Fibroblast of villous mesenchyme (primary cell): ENCODE measurements at places on chromosomes 2 and 18. TPM values are rescaled to one million over a fixed set of nuclear protein-coding genes. Genes with fewer than 3 reads are reported as not detected.

DNA sequence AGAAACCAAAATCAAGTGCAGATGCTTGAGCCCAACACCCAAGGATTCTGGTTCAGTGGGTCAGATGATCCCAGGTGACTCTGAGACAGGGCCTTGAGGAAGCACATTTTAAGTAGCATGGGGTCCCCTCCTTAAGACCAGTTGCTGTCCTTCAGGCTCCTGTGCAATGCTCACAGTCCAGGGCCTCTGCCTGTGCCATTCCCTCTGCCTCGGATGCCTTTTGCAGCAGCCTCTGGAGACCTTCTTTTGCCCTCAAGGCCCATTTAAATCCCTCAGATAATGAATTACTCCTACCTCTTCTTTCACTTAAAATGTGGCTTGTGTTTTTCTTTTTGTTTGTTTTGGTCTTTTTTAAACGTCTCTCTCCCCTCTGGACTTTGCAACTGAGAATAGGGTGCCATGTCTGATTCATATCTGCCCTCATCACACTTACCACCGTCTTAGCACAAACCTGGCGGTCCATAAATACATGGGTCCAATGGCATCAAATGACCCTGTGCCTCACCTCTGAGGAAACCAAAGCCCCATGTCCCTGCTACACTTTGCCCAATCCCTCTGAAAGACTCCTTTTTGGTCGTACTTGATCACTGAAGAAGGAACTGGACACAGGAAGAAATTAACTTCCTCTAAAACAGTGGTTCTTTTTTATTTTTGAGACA is 14.2 kb downstream of the ACTG2 start:
- DNase-seq = no peak

Gene LOXL3
- total RNA-seq = 9.9 and 10.6 TPM in 2 replicates

DNA sequence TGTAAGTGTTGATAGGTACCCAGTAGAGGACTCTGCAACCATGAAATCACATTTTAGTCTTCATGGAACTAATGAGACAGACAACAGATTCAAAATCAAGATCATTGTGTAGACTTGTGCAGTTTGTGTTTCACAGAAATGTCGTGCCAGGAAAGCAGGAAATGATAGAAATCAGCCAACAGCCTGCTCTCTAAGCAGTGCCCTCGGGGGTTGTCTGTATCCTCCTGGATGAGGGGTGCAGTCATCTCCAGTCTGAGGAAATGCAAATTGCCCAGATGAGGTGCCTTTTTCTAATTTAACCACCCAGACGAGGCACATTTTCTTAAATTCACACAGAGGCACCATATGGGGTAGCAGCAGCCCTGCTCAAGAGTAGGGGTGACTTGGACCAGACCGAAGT is 663.1 kb downstream of the XIRP2 start:
- no peak for DNase-seq

Gene KCNJ3
- total RNA-seq = not detected in 2 replicates

DNA sequence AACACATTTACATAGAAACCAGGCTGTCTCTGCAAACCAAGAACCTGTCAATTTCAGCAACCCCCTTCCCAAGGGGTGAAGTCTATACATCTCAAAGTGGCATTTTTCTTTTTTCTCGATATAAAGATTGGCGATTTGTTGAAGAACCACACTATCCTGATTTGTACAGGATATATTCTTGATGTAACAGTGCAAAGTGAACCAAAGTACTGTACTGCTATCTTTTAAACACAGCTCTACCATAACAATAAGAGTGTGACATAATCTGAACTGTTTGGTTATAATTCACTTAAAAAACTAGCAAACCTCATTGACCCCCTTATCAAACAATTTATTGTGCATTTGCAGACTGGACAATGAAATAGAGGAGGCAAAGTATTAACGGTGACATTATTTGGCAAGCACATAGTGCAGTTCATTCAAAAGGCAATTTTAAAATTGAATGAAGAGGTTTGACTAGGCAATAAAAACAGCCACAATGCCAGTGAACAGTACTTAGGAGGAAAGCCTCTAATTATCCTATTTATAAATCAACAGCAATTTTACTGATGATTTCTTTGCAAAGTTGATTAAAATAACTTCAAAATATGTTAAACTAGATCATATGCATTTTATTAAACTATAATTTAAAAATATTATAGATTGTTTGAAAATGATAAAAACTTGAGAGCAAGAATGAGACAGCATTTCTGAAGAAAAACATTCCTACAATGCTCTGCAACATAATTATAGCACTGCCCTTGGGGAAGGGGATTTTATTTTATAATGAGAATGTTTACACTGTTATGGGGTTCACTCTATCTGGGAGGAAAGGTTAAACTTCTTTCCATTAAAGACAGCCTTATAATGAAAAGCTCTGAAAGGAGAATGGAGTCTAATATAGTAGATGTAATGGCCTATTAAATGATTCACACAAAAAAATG is 440.9 kb downstream of the ZEB2 start:
- no peak for DNase-seq

DNA sequence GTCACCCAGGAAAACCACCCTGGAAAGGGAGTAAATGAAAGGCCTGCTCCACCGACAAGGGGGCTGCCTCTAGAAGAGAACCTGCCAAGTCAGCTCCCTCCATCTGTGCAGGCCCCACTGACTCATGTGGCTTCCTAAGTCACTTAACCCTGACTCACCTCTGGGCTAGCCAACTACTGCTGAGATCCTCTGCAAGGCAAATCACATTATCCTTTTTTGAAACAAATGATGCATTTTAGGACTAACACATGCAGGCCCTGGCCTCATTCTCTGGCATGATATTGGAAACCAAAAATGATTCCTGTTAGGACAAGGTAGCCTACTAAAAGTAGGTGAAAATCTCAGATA is 474.6 kb downstream of the EPHA4 start:
- no peak for DNase-seq

GRCh38 chr18:12911025-12911928 is 27.2 kb upstream of the PTPN2 start:
- DNase-seq = no peak

Gene FTCDNL1
- total RNA-seq = 0.32 and 0.43 TPM in 2 replicates

Gene TEX44
- total RNA-seq = not detected in 2 replicates

- no peak for DNase-seq
These were observed 173.3 kb upstream of the PIEZO2 start for GRCh38 chr18:11322716-11323115.

Gene ASB18
- total RNA-seq = not detected in 2 replicates

DNA sequence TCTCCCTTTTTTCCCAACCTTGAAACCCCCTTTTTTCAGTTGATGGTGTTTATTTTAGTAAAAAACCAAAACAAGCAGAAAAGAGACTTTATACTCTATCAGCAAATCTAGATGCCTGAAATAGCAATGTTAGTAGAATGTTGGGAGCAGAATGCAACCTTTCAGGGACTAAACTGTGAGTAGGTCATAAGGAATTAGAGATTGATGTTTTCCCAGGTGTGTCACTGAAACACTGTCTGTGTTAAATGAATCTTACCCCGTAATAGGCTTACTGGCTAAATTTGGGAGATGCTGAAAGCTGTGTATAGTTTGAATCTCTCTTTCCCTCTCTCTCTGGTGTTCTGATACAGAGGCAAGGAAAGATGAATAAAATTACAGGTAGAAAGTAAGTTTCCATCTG is 43.8 kb downstream of the AGFG1 start:
- no peak for DNase-seq

- DNase-seq = no peak
These were observed 676.2 kb downstream of the ZEB2 start for GRCh38 chr2:143843686-143844085.

Gene ASB3
- 22.9 and 34.1 TPM in 2 replicates for total RNA-seq

DNA sequence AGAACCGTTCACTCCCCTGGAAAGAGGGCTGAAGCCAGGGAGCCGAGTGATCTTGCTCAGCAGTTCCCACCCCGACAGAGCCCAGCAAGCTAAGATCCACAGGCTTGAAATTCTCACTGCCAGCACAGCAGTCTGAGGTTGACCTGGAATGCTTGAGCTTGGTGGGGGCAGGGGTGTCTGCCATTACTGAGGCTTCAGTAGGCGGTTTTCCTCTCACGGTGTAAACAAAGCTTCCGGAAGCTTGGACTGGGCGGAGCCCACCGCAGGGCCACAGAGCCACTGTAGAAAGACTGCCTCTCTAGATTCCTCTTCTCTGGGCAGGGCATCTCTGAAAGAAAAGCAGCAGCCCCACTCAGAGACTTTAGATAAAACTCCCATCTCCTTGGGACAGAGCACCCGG is 180.8 kb downstream of the WDR7 start:
- DNase-seq = peak; percentile 79

- DNase-seq = no peak
These were observed 67.0 kb downstream of the EIF5B start for GRCh38 chr2:99404039-99404796.

DNA sequence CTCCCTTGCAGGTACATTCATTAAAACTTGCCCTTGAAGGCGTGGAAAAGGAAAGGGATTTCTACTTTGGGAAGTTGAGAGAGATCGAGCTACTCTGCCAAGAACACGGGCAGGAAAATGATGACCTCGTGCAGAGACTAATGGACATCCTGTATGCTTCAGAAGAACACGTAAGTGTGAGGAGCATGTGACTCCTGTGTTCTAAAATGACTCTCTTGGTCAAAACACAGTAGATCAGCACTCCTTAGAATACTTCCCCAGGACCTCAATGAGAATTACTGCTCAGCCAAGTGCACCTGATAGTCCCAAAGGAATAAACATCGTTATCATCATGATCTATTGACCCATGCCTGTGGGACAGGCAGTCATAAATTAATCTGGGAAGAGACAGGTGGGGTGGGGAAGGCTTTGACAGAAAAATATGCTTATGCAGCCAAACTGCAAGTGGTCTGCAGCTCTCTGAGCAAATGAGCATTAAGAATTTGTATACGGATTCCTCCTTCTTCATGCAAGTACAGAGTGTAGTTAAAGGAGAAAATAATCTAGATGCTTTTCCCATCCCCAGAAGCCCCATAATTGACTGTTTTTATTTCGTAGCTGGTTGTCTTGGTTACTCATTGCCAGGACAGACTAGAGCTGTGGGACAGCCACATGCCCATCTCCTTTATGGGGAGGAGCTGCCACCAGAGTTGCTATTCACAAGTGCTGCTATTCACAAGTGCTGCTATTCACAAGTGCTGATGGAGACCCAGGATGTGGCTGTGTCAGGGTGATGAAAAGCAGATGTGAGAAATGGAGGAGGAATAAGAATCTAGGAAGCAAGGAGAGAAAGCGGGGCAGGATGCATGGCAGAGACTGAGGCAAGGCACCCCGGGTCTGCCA is 91.0 kb downstream of the MAPRE2 start:
- DNase-seq = no peak

GRCh38 chr2:31812051-31812798 is 198.6 kb downstream of the MEMO1 start:
- DNase-seq = peak; percentile 26

Gene FHL2
- total RNA-seq = 343 and 346 TPM in 2 replicates

Gene CD8B2
- total RNA-seq = not detected in 2 replicates

DNA sequence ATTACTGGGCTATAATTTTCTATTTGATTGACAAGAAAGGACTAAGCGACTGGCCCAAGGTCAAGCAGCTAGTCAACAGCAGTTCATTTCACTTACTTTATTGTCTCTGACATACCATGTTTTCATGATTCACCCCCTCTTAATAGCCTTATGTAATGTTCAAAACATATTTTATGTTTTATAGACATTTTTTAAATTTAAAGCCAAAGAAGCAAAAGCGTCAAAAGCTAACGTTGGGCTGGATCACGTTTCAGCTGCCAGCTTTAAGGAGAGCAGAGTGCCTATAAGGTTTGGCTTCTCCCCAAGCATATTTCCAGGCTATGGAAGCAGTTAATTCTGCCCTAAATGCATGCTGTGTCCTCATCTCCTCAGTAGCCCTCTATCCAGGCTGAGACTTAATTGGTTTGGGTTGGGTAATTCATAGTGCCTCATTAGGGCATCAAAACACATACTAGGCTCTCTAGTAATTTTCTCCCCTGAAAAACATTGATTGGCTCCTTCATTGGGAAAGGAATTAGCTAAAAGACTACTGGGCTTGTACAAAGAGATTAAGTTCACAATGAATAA is 94.8 kb upstream of the CREB1 start:
- no peak for DNase-seq

- DNase-seq = no peak
These were observed 211.8 kb downstream of the FAM210A start for GRCh38 chr18:13514558-13514957.

Gene CXCR1
- total RNA-seq = not detected in 2 replicates

- DNase-seq = peak; percentile 74
These were observed 83.1 kb upstream of the BZW1 start for GRCh38 chr2:200728630-200729029.

GRCh38 chr18:37253394-37254235 is 312.0 kb downstream of the CELF4 start:
- no peak for DNase-seq

DNA sequence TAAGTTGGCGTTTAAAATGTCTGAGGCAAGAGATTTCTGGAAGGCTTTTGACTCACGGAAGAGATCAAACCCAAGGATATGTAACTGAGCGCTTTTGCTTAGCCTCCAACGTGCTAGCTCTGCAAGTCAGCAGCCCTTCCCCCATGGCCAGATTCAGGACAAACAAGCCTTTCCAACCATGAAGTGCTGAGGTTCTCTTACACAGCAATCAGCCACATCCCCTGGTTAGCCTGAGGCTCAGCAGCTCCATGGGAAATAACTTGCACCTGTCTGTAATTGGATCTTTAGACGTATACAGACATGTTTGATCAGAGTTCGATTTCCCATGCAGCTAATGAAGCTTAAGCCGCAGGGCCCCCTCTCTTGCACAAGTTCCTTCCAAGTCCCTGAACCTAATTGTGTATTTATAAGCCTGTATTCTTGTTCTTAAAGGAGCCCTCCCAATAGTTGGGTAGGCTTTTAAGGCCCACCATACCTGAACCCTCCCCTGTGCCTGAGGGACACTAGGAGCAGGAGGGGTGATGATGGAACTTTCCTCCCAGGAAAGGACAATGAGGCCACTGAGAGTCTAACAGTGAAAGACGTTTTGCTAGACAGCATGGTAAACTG is 2.1 kb upstream of the TMEM131 start:
- DNase-seq = no peak

DNA sequence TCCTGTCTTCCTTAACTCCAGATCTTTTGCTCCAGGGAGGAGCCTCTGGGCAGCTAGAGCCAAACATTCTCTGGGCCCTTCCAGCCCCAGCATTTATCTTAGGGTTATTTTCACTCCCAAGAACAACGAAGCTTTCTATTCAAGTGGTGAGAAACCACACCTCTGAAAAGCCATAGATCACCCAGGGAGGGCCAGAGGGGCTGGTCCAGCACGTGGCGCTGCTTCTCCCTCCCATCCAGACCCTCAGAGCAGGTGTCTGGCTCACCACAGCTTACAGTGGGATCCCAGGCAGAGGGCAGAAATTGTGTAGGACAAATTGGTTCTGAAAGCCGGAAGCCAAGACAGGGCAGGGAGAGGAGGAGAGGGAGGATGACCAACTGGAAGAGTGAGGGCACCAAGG is 74.0 kb upstream of the PKDCC start:
- DNase-seq = no peak

GRCh38 chr2:196703695-196704094 is 64.2 kb downstream of the CCDC150 start:
- peak; percentile 34 for DNase-seq

GRCh38 chr18:34884436-34884835 is 156.8 kb upstream of the MAPRE2 start:
- DNase-seq = no peak

Gene AMER3
- total RNA-seq = not detected in 2 replicates
